ENCODE measurements at places on chromosomes 5 and 9. TPM values are rescaled to one million over a fixed set of nuclear protein-coding genes. Genes with fewer than 3 reads are reported as not detected.

Gene HOMER1
- total RNA-seq: 5.3 TPM

Gene POLR3G
- total RNA-seq: 14.5 TPM

Gene LRRC26
- total RNA-seq: 1.5 TPM

Gene ECM2
- 0.21 TPM for total RNA-seq

Gene GDA
- 0.97 TPM for total RNA-seq

Gene FOXD4L6
- total RNA-seq: not detected

Gene CRB2
- total RNA-seq: 0.07 TPM

Gene GALNT12
- 5.1 TPM for total RNA-seq

Gene CDH9
- not detected for total RNA-seq

Gene CD180
- not detected for total RNA-seq

Gene TRIM7
- total RNA-seq: 29.4 TPM

Gene OSMR
- total RNA-seq: 80.4 TPM
